CD4-positive, alpha-beta T cell treated with Interleukin-4 for 4 hours (primary cell): ENCODE measurements at places on chromosomes 16 and 17.

- DNase-seq = no peak
These were observed 195.0 kb downstream of the FTO start for GRCh38 chr16:53898993-53899392.

DNA sequence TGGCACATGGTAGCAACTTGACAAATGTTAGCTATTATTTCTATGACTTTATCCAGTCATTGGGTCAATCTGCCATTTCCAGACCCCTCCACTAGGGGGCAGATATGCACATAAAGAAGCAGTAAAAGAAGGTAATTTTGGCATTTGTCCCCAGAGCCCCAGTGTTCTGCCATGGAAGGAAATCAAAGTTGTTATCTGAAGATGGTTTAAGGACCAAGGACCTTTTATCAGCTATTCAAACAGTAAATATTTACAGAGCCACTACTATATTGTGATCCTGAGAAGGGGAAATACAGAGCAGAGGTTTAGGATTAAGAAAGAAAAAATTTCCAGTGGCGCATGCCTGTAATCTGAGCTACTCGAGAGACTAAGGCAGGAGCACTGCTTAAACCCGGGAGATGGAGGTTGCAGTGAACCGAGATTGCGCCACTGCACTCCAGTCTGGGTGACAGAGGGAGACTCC, 20.0 kb downstream of the TRAF4 start:
- DNase-seq = peak; percentile 82

DNA sequence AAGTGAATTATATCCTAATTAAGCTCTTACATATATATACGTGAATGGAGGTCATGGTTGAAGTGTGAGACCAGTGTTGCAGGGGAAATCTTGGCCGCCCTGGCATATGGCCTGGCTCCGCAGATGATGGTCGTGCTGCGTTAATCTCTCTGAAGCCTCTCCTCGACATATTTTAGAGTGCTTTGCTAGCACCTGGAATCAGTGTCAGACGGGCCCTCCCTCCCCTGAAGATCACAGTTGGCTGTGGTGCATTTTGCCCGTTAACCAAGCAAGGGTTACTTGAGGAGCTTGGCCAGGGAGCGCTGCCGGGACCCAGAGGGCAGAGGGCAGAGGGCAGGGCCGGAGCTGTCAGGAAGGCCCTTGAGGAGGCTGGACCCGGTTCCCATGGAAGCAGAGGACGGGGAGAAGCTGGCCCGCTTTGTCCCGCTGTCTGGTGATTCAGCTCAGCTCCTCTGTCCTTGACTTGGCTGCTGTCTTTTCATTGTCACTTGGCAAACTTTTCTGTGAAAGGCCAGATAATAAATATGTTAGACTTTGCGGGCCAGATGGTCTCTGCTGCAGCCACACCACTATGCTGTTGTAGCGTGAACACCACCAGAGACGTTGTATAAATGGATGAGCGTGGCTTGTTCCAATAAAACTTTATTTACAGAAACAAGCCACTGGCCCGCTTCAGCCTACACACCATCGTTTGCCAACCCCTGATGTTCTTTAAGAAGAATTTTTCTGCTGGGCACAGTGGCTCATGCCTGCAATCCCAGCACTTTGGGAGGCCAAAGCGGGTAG, 32.3 kb downstream of the CIBAR2 start:
- DNase-seq = no peak

DNA sequence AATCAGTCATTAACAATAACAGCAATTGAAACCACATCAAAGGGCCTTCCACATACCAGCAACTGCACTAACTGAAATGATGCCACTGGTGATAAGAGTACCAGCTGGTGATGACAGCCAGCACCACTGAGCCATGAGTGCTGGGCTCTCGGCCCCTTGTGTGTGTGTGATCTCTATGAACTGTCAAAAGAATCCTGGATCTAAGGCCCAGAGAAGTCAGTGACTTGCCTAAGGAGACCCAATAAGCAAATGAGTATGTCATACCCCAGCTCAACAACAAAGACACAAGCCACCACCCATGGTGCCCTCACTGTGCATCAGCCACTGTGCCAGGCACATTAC, 220.9 kb downstream of the ZNF423 start:
- DNase-seq = no peak

- DNase-seq = peak; percentile 18
These were observed 23.6 kb upstream of the ABR start for GRCh38 chr17:1203111-1203966.

GRCh38 chr17:46930051-46930450, 7.1 kb downstream of the GOSR2 start:
- no peak for DNase-seq
